NB4 (cell line): ENCODE measurements at places on chromosomes 16 and 17.
A peak's percentile ranks its signal among the peaks of the same experiment; 100 is the strongest.

DNA sequence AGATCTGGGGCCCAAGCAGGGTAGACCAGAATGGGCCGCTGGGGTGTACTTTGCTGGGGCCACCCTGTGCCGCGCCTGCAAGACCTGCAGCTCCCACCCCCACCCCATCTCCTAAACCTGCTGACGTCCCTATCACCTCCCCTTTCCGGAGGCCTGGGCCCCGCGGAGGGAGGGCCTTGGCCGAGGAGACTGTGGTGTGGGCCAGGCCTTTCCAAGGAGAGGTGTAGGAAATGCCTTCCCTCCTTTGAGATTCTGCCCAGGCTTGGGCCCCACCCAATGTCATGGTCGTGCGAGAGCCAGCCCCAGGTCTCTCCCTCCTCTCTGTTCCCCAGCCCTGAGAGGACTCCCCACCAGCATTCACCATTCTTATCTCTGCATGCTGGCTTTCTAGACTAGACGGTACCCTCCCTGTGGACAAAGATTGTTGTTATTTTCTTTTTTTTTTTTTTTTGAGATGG is 3.9 kb upstream of the WFIKKN2 start:
- no peak for DNase-seq

DNA sequence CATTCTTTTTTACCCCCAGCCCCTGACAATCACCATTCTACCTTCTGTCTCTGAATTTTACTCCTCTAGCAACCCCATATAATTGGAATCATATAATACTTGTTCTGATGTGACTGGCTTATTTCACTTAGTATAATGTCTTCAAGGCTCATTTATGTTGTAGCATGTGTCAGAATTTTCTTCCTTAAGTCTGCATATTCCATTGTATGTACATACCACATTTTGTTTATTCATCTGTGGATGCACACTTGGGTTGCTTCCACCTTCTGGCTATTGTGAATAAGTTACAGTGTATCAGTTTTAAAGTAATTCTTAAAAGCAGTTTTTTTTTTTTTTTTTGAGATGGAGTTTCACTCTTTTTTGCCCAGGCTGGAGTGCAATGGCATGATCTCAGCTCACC is 24.7 kb upstream of the PPM1E start:
- no peak for DNase-seq

GRCh38 chr17:55377671-55378275 is 43.9 kb downstream of the MMD start:
- DNase-seq: no peak

DNA sequence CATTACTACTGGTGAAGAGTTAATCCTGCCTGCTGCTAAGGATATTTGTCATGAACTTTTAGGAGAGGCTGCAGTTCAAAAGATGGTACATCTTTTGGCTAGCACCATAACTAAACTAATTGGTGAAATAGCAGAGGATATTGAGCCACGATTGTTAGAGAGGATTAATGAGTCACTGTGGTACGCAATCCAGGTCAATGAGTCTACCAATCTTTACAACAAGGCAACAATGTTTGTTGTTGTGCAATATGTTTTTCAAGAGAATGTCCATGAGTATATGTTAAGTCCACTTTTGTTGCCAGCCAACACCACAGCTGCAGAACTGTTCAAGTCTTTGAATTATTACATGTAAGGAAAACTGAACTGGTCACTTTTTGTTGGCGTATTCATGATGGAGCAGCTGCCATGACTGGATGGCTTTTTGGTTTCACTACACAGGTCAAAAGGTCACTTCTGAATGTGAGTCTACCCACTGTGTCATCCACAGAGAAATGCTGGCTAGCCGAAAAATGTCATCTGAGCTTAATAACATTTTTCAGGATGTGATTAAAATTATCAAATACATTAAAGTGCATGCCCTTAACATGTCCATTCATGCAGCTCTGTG is 402.6 kb upstream of the KIF2B start:
- DNase-seq: no peak

GRCh38 chr16:55406651-55407050 is 72.3 kb upstream of the MMP2 start:
- no peak for DNase-seq

DNA sequence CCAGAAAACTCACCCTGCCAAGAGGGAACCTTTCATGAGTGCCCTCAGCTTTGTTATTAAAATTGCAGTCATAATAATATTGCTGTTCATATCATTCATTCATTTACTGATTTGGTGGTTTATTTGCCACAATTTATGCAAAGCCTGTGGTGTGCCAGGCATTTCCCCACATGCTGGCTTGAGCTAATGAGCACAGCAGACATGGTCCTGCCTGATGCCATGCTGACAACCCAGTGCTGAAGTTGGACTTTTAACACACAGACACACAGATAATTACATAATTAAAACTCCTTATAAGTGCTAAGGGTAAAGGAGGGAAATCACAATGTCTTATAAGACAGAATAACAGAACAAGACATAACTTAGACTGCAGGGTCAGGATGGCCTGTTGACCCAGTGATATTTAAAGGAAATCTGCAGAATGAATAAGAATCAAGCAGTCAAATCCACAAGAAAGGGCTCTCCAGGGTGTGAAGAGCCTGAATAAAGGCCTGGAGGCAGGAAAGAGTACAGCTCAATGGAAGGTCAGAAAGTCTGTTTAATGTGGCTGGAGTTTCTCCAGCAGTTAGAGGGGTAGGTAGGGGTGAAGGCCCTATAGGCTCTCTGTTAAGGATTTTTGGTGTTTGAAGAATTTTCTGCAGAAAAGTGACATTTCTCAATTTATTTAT is 196.9 kb upstream of the CDH11 start:
- no peak for DNase-seq

DNA sequence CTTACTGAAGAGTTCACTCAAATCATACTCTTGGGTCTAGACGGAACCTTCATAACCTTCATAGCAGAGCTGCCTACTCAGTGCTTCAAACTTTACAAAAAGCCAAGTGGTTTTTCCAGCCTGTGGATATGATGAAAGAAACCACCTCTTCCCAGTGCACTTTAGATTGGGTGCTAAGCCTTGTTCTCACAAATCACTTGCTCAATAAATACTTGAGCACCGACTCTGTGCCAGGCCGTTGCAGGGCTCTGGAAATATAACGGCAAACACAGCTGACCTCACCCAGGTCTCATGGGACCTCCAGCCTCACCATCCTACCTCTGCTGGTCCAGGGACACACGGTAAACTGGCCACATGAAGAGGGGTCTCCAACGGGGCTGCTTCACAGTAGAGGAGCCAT is 35.7 kb downstream of the CDRT4 start:
- no peak for DNase-seq

DNA sequence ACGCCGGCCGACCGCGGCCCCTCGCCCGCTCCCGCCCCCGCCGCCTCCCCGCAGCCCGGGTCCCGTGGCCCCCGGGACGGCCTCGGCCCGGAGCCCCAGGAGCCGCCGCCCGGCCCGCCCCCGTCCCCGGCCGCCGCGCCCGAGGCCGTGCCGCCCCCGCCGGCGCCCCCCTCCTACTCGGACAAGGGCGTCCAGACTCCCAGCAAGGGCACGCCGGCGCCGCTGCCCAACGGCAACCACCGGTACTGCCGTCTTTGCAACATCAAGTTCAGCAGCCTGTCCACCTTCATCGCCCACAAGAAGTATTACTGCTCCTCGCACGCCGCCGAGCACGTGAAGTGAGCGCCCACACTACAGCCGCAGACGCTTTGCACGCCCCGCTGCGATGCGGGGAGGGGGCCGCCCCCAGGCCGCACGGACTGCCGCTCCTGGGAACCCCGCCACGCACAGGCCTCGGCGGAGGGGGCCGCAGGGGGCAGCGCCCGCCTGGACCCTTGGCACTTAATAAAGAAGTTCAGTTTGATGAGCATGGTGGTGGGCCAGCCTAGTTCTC is 35.5 kb upstream of the ZC3H18 start:
- peak; percentile 79 for DNase-seq

DNA sequence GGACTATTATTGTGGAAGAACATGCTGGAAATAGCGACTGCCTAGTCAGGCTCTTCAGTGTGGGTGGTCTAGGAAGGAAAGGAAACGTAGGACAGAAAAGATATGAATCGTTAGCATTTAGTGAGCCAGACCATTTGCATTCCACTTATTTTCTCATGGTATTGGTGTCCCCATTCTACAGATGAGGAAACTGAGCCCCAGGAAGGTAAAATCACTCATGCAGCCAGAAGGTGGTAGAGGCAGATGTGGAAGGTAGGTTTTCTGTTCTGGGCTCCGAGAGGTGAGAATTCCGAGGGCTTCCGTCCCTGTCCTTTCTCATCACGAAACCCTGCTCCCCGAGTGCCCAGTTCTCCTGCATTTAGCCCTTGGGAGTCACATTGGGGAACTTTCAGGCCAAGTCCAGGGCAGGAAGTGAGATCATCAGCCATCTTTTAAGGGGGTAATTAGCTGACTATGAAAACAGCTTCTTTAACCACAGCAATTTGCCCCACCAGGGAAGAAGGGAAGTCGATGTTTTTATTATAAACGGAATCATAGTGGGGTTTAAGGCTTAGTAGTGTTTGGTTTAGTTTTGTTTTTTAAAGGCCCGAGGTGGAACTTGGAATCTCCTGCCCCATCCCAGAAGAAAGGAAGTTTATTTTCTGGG is 110.7 kb upstream of the IRX3 start:
- DNase-seq: peak; percentile 42

- no peak for DNase-seq
Observed at GRCh38 chr16:56732832-56733231, 2.9 kb downstream of the NUP93 start.

DNA sequence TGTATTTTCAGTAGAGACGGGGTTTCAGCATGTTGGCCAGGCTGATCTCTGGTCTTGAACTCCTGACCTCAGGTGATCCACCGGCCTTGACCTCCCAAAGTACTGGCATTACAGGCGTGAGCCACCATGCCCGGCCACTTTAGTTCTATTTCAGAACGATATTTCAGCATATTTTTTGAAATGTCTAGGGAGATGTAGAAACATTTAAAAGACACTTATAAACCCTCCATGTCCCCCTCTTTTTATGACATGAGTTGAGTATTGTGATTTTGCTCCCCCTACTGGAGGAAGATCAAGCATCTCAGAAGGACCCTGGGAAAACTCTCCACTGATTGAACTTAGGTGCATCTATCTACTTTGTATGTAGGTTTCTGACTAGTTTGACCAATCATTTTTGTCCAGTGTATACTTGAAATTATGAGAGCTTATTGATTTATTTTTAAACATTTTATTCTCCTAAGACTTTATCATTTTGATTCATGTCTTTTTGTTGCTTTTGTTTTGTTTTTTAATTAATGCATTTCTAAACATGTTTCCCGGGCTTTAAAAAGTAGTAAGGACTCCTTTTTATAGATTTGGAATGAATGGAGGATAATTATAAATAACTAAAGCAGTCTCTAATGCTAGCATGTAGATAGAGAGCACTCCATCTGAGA is 105.1 kb downstream of the CHD9 start:
- DNase-seq: peak; percentile 77

DNA sequence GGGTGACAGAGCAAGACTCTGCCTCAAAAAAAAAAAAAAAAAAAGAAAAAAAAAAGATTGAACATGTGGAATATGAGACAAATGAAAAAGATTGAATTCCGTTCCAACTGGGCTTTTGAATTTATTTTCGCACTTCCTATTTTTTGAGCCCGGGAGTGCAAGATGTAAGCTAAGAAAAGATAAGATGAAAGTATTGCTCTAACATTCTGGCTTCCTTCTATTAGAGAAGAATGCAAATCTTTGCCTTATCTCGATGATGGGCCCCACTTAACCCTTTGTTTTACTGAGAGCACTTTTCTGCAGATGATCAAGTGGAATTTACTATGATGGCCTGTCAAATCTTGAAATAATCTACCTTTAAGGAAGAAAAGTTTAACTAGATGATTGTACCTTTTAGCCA is 96.3 kb downstream of the WWOX start:
- DNase-seq: no peak

DNA sequence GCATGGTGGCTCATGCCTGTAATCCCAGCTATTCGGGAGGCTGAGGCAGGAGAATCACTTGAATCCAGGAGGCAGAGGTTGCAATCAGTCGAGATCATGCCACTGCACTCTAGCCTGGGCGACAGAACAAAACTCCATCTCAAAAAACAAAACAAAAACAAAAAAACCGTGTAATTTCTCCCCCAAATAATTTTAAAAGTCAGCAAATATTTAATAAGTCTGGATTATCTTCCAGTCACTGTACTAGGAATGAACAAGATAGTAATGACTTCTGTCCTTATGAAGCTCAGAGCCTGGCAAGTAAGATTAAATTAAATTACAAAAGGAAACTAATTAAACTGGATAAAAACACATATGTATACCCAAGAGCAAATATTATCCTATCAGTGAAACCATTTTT is 113.5 kb downstream of the DNAH3 start:
- no peak for DNase-seq

DNA sequence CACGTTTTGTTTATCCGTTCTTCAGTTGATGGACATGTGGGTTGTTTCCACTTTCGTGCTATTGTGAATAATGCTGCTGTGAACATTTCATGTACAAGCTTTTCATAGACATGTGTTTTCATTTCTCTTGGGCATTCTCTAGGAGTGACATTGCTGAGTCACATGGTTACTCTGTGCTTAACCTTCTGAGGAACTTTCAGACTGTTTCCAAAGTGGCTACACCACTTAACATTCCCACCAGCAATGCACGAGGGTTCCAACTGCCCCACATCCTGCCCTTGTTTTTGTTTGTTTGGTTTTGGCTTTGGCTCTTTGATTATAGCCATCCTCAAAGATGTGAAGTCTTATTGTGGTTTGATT is 14.2 kb upstream of the PEMT start:
- no peak for DNase-seq

- no peak for DNase-seq
Observed at GRCh38 chr17:67069603-67070136, 25.3 kb downstream of the CACNG1 start.

DNA sequence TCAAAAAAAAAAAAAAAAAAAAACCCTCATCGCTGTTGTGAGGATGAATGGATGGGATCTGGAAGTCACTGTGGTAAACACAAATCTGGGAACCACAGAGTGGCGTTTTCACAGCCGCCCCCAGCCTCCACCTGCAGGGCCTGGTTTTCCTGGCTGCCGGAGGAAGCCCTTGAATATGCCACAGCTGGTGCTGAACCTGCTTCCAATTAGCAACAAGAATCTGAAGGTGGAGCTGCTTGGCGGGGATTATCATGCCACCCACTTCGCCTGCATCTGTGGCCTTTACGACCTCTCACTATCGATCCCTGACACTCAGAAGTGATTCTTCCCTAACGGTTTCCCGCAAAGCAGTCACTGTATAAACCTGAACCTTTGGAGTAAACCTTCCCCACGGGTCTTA is 16.1 kb downstream of the MRM3 start:
- DNase-seq: no peak

DNA sequence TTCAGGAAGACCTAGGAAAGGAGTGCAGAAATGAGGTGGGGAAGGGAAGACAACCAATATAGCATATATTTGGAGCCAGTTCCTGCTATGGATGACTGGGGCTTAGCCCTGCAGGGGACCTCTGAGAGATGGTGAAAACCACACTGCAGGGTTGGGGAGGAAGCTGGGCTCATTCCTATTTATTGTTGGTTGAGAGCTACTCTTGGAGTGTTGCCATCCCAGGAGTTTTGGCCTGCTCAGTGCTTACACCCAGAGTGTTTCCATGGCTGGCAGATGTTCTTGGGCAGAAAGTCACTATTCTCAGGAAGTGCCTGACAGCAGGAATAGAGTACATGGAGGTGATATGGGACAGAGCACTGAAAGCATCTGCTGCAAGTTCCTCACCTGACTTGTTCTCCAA is 145.8 kb downstream of the SPACA3 start:
- DNase-seq: no peak
